Fibroblast of skin of back (primary cell): ENCODE measurements at places on chromosomes 4 and X.

- DNase-seq: no peak
Measured at GRCh38 chrX:111410590-111411078, 1.4 kb downstream of the DCX start.

DNA sequence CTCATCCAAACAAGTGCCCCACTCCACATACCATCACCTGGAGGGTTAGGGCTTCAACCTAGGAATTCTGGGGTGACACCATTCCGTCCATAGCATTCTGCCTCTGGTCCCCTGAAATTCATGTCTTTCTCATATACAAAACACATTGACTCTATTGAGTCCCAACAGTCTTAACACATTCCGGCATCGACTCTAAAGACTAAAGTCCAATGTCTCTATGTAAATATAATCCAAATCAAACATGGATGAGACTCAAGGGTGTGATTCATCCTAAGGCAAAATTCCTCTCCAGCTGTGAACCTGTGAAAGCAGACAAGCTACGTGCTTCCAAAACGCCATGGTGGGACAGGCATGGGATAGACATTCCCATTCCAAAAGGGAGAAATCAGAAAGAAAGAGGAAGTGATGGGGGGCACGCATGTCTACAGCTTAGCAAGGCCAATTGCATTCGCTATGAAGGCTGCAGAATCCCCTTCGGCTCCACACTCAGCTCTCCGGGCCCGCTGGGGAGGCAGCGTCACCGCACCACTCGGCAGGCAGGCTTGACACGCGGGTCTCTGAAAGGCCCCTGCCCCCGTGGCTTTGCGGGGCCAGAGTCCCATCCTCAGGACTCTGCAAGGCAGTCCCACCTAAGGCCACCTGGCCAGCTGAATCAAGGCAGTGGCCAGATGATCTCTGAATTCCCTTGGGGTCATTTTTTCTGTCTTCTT is 53.2 kb downstream of the ADRA2C start:
- no peak for DNase-seq

- DNase-seq: no peak
Measured at GRCh38 chrX:103503853-103504207, 15.5 kb downstream of the RAB40A start.

DNA sequence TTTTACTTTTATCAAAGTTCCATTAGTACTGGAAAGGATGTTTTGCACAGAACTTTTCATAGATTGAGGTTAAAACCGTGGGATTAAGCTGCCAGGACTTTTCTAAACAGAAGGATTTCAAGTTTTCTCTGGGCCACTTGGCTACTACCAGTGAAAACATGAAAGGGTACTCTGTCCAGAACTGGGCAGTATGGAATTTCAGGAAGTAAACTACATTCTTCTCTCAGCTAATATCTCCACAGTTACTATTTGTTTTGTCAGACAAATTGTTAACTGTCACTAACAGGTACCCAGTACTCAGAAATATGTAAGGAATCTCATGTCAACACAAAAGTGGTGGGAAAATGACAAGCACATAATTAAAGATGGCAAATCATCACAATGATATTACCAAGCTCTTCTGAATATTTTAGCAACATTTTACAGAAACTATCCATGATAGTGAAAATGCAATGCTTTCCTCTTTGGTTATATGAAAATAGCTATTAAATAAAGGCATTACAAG is 454.4 kb downstream of the C4orf33 start:
- DNase-seq: peak; percentile 0

GRCh38 chr4:186291256-186291890 is 25.4 kb downstream of the F11 start:
- no peak for DNase-seq

DNA sequence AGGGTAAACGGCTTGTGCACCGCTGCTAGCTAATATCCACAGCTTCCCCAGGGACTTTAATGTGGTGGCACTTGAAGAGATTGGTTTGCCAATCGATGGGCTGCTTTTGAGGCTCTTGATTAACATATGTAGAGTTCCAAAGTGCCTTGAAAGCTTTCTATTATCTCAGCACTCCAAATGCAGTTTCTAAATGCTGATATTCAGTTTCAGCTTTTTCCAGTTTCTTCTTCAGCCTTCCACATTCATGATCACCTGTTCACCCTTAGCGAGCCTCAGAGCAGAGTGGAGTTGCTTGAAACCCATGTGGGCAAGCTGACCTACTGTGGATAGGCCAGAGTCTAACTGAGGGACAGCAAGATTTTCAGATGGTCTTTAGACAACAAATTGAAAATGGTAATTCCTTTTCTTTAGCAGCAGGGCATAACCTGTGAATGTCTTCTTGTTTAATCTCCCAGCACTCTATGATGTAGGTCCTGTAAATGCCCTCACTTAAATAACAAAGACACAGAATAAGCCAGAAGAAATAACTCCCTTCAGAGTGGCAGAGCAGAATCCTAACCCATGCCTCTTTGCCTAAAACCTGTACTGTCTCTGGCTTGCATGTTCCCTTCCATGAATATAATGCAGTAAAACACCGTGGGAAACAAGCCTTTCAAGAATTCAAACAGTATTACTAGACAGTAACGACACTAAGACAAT is 99.8 kb downstream of the TSPAN5 start:
- no peak for DNase-seq

- DNase-seq: peak; percentile 34
Measured at GRCh38 chr4:52910115-52910514, 48.0 kb downstream of the RASL11B start.

GRCh38 chr4:37236165-37236564 is 8.4 kb upstream of the NWD2 start:
- DNase-seq: no peak

DNA sequence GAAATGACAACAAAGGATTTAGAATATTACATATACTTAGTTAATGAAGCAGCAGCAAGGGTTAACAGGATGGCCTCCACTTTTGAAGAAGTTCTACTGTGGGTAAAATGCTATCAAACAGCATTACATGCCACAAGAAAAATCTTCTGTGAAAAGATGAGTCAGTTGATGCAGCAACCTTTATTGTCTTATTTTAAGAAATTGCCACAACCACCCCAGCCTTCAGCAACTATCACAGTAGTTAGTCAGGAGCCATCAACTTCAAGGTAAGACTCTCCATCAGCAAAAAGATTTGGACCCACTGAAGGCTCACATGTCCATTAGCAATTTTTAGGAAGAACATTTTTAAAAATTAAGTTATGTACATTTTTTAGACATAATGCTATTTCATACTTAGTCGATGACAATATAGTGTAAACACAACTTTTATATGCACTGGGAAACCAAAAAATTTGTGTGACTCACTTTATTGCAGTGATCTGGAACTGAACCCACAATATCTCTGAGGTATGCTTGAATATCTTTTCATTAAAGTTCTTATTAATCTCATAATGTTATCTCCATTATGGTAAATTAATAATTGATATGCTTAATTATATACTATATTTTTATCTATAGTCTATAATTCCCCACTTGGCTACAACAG is 81.2 kb downstream of the SPCS3 start:
- DNase-seq: peak; percentile 88

DNA sequence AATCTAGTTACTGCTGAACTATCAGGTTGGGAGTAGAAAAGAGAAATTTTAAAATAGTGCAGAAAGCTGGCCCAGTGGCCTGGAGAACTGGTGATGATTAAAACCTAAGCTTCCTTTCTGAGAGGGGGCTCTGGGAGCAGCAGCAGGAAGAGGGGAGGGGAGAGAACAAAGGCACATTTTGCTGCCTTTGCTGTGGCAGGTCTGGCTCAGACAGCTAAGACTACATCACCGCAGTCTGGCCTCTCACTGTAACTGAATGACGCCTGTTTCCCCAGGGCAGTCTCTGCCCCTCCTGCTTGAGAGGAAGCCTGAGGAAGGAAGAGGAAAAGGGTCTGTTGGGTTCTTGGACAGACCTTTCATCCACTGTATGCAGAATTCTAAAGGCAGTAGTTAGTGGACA is 148.5 kb downstream of the FRAS1 start:
- no peak for DNase-seq

DNA sequence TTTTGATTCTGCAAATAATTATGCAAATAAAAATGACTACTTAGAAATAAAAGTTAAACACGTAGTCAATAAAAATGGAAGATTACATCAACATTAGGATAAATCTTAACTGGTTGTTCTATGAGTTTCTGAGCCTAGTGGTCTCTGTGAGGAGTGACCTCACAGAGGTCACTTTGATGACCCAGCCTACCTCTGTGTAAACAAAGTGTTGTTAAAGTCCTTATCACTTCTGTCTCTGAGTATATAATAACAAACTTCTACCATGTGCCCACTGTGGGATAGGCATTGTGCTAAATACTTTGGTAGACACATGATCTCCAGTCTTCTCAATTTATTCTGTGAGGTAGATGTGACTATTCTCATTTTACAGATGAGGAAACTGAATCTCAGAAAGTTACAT is 85.4 kb downstream of the PDE5A start:
- no peak for DNase-seq

- DNase-seq: no peak
Measured at GRCh38 chr4:24433515-24434214, 150.7 kb downstream of the DHX15 start.

- DNase-seq: no peak
Measured at GRCh38 chr4:153622778-153623240, 61.3 kb upstream of the TLR2 start.

GRCh38 chr4:12439633-12440305 is 1011.1 kb upstream of the HS3ST1 start:
- DNase-seq: no peak

DNA sequence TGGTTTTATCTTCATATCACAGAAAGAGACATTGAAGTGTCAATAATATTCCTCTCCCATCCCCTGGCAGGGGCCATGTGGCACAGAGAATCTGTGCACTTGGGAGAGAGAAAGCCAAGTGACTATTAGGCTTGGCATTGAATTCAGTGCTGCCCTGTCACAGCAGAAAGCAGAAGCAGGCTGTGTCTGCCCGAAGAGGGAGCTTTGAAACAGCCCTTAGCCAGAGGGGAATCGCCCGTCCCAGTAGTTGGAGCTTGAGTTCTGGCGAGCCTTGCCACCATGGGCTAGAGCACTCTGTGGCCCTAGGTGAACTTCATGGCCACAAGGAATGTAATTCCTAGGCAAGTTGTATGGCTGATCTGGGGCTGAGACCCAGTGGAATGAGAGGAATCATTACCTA is 282.5 kb upstream of the PCDH10 start:
- no peak for DNase-seq
